SK-N-SH (cell line): ENCODE measurements at places on chromosomes 4 and X.
A peak's percentile ranks its signal among the peaks of the same experiment; 100 is the strongest.

- no peak for DNase-seq
Measured at GRCh38 chr4:156228676-156229075, 275.0 kb upstream of the CTSO start.

GRCh38 chr4:132125131-132125530 lies 1024.0 kb upstream of the PCDH10 start:
- DNase-seq: no peak

GRCh38 chrX:9071031-9071650 lies 37.2 kb upstream of the FAM9B start:
- no peak for DNase-seq

DNA sequence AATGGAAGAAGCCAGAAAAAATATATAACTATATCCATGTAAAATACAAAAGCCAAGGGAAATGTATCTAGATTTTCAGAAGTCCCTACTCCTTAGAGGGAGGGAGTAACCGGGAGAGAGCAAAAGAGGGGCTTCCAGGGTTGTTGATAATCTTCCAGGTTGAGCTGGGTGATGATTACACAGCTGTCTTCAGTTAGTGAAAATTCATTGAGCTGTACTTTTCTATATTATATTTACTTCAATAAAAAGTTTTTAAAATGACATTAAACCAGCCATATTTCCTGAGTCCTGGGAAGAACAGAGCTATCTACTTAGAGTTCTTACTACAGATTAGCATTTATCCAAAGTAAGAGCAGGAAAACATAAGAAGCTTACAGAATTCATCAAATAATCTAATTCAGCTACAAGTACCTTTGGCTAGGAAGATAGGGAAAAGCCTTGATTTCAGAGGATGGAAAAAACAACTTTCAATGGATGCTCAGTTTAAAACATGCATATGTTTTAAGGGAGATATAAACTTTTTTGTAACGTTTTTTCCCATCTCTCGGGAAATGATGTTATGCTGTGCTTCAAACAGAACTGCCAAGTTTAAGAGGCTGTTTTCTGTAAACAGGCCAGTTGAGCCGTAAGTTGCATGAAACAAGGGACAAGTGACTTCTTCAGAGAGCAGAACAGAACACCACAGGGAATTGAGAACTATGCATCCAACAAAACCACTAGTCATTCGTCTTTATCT lies 204.6 kb downstream of the SCFD2 start:
- DNase-seq: no peak

DNA sequence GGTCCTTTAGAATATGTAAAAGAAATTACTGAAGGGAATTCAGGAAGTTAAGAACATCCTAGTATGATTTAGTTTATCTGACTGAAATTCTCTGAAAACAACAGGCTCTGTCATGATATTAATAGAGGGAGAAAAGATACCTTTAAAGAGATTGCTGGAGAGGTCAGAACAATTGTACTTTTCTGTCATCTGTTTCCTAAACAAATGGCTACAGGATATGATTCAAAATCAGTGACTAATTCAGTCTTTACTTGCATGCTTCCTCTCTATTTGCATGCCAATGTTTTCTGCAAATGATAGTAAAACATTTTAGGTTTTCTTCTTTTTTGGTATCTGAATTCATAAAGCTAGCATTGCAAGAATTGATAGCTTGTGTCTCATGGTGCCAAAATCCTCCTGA lies 616.7 kb upstream of the PCDH7 start:
- DNase-seq: no peak

DNA sequence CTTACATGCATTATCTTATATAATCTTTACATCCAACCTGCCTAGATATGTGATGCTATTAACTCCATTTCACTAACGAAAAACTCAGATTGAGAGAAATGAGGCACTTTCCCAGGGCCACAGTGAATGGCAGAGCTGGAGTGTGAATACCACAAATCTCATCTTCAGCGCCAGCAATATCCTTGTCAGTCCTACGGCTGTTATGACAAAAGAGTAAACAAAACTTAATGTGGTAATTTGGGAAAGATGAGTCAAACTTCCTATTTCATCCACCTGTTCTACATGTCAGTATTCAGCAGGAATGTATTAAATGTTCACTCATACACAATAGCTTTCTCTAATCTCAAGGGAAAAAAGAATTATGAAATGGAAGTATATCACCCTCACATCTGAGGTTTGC lies 56.9 kb downstream of the FAT1 start:
- no peak for DNase-seq

DNA sequence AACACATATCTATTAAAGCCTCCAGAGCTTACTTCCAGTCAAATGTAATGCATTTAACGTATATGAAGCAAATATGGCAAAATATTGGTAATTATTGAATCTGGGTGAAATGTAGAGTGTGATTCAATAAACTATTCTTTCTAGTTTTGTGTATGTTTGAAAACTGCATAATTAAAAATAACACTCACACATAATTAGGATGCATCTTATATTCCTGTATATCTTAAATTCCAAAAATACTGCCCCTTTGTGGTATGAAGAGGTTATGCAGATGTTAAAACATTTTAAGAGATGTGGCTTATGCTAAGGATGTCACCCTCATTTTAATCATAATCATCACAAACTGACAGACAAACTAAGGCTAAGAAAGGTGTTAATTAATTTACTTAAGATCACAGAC lies 182.9 kb downstream of the COX18 start:
- peak; percentile 16 for DNase-seq

GRCh38 chrX:100645106-100645505 lies 1.1 kb downstream of the SRPX2 start:
- DNase-seq: no peak

DNA sequence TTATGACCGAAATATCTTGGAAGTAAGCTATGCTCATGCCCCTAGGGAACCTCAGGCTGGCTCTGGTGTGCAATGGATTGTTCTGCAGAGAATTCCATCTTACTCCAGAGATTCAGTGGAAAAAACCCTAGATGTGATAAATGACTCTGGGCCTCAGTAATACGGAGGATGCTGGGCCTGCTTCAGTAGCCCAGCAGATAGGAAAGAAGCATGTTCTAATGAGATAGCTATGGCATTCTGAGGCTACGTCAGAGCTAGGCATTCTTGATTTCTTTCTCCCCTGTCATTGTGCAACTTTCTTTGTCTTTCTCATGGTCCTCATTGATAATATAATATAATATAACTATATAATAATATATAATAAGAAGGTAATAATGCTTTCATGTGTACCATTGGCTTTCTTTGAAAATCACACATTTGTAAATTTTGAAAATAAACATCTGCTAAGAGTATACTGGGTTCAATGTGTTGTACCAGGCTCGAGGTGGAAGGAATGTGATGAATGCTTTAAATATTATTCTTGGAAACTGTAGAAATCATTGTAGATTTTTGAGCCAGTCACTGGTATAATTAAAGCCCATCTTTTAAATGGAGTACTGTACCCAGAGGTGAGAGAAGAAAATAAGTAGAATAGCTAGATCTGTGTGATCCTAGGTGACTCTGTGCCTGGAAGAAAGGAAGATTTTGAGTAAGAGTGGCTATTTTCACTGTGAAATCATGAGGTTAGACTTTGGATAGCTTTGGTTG lies 152.0 kb downstream of the IL15 start:
- no peak for DNase-seq

DNA sequence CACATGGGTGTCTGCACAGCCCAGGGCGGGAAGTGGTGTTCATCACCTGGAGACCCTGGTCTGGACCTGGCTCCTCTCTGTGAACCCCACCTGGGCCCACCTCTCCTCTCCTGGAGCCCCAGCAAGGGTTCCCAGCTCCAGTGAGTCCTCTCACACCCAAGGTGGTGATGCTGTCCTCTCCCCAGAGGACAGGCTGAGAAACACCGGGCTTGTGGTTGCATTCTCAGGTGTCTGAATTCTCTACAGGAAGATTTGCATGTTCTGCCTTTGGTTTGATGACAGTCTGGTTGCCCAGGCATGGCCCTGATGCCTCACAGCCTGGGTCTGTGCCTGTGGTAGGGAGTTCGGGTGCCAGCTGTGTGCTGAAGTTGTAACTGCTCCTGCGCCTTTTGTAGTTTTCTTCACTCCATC lies 3.8 kb downstream of the MAEA start:
- no peak for DNase-seq

DNA sequence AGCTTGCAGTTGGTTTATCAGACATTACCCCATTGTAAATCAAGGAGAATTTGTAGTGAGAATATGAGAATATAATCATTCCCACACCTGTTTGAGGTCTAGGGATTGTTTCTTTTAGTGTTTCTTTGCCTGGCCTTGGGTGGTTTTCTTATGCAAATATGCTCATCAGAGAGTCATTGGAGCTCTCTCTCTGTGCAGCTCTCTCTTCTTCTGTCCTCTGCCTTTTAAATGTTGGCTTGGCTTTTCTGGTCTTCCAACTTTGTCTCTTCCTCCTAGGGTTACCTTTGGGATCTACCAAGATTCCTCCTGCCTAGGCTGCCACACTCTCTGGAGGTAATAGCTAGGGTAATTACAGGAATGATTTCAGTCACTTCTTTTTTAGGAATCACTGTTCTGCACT lies 102.3 kb upstream of the ARSJ start:
- no peak for DNase-seq

DNA sequence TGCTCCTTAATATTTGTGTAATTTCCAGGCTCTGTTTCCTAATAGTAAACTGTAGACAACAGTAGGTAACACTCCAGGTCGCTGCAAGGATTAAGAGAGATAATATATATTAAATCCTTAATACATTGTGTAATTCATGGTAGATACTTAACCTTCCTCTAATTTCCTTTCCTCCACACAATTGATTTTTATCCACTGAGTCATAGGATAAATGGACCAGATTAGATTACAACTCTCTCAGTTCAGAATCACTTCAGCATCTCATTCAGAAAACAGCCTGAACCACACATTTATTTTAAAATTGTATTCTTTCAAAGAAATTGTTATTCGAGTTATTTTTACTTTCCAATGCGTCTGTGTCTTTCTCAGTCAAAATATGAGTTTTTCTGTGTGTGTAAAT lies 17.1 kb downstream of the GK2 start:
- no peak for DNase-seq

DNA sequence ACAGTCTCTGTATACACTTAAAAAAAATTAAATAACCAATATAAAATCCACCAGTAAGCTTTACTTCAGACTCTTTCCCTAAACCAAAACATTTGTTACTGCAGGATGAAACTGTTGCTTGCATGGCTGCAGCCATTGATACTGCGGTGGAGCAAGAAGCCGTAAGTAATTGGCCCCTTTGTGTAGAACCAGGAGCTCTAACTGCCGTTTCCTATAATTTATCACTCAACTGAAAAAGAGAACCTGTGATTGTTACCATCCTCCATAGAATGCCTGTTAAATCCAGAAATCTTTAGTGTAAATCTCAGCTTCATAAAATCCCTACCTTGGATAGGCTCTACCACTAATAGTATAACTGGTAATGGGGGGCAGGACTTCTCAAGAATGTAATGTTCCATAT lies 62.6 kb downstream of the KIF4A start:
- no peak for DNase-seq

DNA sequence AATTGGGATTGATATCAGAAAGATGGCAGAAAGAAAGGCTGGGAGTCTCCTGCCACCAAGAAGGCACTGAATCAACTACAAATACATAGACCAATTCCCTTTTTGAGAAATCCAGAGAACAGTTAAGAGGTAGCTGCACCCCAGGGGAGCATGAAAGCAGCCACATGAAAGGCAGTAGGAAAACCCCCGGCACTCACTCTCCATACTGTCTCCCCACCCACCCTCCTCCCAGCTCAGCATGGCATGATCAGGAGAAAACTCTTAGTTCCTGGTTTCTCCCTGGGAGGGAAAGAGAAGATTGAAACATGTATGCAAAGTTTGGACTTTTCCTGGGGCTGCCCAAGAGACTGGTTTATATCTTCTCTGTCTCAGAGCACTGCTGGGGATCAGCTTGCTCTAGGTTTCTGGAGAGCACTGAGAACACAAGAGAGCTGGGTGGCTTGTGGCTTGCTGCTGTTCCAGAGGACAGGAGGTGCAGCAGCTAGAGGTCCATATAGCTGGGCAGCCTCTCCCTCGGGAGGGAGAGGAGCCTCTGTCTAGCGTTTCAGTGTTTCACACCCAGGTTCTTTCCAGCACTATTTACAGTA lies 305.7 kb downstream of the PDGFC start:
- DNase-seq: no peak

- DNase-seq: no peak
Measured at GRCh38 chrX:10800796-10801195, 180.4 kb upstream of the MID1 start.

DNA sequence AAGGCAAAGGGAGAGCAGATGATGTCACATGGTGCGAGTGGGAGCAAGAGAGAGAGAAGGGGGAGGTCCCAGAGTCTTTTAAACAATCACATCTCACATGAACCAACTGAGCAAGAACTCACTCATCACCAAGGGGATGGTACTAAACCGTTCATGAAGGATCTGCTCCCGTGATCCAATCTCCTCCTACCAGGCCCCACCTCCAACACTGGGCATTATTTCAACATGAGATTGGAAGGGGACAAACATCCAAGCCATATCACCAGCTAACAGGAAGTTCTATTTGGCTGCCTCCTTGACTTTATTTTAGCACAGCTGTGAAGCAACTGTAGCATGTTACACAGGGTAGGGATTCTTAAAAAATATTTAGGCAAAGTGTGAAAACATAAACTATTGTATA lies 102.5 kb downstream of the DDIT4L start:
- DNase-seq: no peak

DNA sequence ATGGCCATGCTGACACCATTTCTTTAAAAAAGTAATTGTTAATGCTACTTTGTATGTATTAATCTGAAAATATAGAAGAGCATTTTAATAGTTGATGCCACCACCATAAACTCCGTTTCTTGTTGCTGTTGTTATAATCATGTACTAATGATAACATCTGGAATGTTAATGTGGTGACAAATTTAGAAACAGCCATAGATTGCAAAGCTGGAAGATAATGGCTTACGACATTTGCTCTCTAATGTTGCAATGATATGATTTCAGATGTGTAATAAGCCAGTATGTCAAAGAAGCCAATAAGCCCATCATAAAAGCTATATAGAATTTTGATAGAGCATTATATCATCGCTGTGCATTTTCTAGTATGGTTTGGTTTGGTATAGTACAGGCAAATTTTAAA lies 579.4 kb upstream of the ZFP42 start:
- no peak for DNase-seq

DNA sequence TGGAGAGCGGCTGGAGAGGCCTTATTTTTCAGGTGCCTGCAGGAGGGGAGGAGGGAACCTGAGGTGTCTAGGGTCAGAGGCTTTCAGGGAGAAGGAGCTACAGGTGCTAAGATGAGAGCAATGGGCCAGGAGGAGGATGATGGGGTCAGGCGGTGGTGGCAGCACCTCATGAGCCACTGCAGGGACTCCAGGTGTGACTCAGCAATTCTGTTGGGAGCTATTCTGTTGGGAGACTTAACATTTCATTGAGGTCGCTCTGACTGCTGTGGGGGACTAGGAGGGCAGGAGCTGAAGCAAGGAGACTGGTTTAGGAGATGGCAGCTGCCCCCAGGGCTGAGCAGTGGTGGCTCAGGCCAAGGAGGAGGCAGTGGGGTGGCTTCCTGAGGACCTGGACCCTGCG lies 65.0 kb downstream of the CLDN34 start:
- DNase-seq: no peak

DNA sequence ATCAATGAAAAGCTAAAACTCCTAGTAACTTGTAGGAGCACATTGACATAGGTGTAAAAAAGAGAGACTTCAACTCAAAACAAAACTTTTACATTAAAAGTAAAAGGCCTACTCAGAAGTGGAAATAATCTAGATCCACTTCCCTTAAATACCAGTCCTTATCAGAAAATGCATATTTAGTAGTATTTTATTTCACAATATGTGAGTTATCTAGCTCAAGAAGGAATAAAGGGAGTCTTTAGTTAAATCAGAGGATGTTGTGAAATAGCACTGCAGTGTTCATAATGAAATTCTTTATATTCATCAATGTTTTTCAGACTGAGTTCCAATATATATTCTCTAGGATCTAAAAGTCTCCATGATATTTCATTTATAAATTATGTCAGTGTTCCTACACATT lies 715.0 kb downstream of the GRID2 start:
- DNase-seq: no peak
